ENCODE measurements at places on chromosomes 11 and 22. TPM values are rescaled to one million over a fixed set of nuclear protein-coding genes. Genes with fewer than 3 reads are reported as not detected.
A peak's percentile ranks its signal among the peaks of the same experiment; 100 is the strongest.

Gene DDI1
- not detected for total RNA-seq

- no peak for DNase-seq
Observed at GRCh38 chr22:19055801-19056200, 66.4 kb downstream of the DGCR2 start.

DNA sequence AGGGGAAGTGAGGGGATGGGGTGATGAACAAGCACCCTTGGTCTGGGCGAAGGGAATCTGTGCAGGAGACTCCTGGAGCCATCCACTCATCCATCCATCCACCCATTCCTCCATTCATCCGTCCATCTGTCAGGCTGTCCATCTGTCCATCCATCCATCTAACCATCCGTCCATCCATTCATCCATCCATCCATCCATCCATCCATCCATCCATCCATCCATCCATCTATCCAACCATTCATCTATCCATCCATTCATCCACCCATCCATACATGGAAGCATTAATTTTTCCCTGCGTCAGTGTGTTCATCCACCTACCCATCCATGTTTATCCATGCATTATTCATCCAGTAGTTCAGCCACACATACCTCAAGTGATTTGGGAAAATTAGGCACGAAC lies 32.0 kb downstream of the WNT11 start:
- no peak for DNase-seq

Gene PGA5
- not detected for total RNA-seq

DNA sequence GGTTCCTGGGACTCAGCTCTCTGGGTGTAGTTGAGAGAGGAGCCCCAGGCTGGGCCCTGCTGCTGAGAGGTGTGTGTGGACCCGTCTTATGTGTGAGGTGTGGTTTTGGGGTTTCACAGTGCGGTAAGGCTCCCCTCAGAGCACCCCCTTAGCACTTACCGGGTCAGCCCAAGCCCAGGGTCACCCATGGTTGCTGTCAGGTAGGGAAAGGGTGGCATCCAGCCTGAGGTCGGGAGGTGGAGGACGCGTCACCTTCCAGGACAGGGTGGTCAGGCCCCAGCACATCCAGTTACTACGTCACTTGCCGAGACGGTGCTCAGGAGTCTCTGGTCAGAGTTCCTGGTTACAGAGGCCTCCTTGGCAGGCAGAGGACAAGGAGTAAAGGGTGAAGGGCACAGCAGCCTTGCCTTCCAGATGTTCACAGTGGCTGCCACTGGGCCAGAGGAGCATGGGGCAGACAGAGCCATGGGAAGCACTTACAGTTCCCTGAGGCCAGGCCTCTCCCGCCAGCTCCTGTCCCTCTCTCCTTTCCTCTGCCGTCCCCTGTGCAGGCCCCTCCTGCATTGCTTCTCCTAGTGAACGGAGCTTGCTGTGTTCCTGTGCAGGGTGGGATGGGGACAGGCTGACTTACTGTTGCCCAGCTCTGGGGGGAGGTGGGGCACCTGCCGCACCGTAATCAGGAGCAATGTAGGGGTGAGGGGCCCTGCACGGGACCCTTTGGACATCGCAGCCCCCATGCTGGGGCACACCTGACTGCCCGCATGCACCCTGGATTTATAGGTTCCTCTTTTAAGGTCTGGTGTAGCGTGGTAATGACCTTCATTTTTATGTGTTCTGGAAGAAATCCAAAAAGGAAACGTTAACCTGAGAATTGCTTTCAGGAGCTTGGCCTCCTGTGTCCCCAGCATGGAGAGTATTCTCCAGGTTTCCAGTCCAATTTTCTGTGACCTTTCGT lies 285.9 kb downstream of the TBC1D22A start:
- DNase-seq: no peak

Gene UBQLN3
- total RNA-seq: not detected

DNA sequence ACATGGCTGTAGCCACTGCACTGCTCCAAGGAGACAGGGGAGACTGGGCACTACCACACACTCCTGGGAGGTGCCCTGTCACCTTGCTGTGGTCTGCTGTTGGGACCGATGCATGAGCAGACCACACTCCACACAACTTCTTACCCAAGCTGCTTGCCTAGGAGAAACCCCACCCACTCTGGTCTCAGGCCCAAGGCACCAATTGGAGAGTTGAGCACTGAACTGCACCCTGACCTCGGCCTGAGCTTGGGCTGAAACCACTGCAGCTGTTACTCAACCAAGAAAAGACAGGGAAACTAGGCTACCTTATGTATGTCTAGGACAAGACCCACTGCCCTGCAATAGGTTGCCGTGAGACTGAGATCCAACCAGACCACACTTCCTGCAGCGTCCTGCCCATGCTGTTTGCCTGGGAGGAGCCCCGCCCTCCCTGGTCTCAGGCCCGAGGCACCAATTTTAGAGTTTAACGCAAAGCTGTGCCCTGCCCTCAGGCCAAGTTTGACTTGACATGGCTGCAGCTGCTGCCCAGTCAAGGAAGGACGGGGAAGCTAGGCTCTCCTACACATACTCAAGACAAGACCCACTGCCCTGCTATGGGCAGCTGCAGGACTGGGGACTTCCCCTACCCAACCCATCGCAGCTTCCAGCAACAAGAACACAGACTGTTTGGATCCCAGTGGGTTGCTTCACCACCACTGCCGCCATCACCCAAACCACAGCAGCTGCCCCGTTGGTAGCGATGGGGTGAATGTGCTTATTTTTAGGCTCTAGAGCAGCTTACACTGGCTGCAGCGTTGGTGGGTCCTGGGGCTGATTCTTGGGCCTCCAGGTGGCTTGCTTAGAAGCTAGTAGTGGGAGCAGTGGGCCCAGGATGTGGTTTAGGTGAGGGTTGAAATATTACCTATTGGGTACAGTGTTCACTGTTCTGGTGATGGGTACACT lies 66.8 kb downstream of the BRD1 start:
- DNase-seq: no peak

Gene MN1
- 19.0 TPM for total RNA-seq

DNA sequence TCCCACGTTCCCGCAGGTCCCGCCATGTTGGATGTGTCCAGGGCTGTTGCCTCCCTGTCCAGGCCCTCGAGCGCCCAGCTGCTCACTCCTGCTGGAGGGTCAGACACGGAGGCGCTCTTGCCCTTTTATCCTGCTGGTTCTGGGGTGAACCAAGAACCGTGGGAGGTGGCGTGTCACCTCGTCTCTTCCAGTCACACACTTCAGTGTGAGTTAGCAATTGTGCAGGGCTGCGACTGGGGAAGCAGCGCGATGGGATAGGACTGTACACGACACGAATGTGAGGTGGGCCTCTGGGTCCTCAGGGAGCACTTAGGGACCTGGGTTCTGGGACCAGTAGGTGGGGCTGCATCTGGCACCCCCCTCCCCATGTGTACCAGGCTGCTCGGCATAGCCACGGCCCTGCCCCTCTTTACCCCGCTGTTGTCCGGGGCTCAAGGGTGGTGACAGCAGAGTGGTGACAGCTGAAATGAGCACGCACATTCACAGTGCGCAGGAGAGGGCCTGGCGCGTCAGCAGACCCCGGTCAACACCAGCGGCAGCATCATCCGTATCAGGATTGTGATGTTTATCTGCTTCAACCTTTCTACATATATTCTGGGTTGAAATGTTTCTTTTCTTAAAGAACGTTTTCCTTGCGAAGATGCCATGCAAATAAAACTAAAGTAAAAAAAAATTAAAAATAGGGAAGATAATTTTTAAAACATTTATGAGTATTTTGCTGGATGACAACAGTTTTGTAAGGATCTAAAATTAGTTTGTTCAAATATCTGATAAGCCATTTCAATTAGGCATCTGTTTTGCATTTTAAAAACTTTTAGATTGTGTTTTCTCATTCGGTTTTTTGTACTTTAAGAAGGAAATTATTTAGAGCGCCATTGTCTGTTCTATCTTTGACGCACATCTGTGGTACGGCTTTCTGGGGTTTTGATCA lies 210.7 kb downstream of the TBC1D22A start:
- DNase-seq: no peak

DNA sequence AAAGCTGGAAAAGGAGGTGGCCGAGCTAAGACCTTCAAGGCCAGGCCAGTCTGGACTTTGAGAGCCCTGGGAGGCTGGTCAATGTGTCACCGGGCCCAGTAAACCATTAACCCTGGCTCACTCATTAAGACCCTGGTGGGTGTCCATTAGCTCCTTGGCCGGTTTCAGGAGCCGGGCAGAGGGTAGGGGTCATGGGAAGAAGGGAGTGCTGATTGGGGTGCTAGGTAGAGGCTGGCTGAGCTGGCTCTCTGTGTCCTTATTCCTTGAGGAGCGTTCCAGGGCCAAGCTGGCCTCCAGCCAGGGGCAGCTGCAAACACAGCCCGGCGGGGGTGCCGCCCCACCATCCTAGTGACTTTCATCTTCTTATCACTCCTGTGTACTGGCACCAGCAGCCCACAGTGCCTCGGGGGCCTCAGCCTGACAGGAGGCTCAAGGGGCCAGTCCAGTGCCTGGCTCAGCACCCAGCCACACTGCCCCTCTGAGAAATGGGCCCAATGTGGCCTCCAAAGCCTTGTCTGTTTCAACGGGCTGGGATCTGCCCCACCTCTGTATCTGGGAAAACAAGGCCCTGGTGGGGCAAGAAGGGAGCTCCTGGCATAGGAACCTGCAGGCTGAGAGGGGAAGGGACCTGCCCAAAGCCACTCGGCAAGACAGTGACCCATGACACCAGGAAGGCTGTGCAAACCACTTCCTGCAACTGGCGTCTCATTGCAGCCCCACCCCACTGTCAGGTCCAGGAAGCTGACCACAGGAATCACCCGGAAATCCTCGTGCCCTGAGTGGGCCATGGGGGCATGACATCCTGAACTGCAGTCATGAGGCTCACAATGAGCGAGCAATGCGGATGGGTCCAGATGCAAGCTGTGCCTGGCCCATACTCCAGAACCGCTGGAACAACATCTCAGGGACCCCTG lies 15.1 kb upstream of the RGL4 start:
- no peak for DNase-seq

Gene INS
- total RNA-seq: not detected

Gene CELSR1
- 5.1 TPM for total RNA-seq

Gene EMSY
- 39.1 TPM for total RNA-seq

DNA sequence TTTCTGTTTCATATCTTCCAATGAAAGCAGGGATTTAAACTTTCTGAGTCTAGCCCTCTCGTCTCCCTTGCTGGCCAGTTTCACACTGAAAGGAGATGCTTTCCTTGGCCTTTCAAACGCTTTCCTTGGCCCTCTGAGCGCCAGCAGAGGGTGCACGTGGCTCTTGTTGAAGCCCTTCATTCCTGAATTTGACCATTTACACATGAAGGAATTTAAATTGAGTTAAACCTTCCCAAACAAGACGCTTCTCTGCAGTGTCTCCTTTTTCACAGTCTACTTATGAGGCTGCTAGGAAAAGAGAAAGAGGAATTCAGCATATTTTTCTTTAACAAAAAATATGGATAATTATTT lies 21.6 kb downstream of the NNMT start:
- peak; percentile 7 for DNase-seq

Gene VSIG2
- total RNA-seq: not detected

Gene AAMDC
- total RNA-seq: 22.4 TPM

DNA sequence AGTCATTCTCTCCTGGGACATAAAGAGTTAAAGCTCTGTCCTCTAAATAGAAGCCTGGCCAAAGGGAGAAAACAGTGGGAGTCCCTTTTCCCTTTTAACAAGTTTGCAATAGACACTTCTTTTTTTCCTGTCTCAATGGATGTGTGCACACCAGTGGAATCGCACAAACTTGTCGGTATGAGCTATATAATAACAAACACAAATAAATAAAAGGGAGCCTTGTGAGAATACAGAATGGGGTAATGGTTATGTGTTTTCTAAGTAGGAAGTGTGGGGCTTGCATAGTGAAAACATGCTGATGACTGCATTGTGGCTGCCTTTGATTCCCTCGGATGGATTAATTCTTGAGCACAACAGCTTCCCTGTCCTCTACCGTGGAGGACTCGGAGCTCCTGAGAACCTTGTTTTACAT lies 131.9 kb downstream of the WNT7B start:
- no peak for DNase-seq

DNA sequence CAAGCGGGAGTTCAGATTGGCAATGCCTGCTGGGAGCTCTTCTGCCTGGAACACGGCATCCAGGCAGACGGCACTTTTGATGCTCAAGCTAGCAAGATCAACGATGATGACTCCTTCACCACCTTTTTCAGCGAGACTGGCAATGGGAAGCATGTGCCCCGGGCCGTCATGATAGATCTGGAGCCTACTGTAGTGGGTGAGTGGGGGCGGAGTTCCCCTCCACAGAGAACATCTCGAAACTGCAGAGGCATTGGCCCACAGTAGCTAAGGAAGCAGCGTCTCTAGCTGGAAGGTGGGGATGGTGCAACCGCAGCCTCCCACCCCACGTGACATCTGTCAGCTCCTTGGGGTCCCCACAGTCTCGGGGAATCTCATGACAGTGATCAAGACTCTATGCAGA lies 10.9 kb downstream of the TUBA8 start:
- no peak for DNase-seq

- DNase-seq: no peak
Observed at GRCh38 chr11:47628026-47628425, 14.3 kb downstream of the MTCH2 start.

Gene SMIM35
- not detected for total RNA-seq

- DNase-seq: no peak
Observed at GRCh38 chr22:23401111-23401909, 178.8 kb downstream of the IGLL1 start.

DNA sequence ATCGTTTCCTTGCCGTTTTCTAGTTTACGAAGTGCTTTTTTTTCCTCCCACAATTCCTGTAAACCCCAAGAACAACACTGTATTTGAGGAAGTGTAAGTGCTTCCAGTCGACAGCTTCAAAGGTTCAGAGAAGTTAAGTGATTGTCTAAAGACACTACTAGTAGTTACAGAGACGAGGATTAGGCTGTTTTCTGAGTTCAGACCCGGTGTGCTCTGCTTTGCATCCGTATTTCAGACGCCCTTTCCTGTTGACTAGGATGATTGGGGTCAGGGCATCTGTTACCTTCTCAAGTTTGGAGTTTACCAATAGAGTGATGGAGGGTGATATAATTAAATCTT lies 430 bp downstream of the CLP1 start:
- DNase-seq: no peak

Gene CCDC116
- total RNA-seq: 1.2 TPM

GRCh38 chr11:48054994-48055291 lies 74.6 kb downstream of the PTPRJ start:
- no peak for DNase-seq

DNA sequence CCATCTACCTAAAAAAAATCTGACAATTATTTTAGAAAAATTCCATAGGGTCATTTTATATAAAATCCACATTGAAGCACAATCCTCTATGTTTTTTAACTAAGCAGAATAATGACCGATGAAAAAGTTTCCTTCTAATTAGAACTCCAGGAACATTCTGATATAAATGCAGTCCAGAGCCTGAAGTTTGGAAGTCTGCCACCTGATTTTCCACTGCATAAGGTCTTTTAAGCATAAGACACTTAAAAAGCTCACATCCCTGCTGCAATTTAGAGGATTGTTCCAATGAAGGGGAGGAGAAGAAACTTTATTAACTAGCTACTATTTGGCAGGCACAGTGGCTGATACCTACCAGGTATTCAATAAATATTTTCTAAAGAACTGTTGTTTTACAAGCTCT lies 570.3 kb upstream of the ANO5 start:
- no peak for DNase-seq

Gene ANGPTL5
- not detected for total RNA-seq

GRCh38 chr22:41447435-41448188 lies 1.0 kb upstream of the TOB2 start:
- peak; percentile 66 for DNase-seq

Gene HTR3A
- 4.6 TPM for total RNA-seq

All from neural crest cell (in vitro differentiated cells).